Fibroblast of the conjunctiva (primary cell): ENCODE measurements at places on chromosomes 2 and 18.

DNA sequence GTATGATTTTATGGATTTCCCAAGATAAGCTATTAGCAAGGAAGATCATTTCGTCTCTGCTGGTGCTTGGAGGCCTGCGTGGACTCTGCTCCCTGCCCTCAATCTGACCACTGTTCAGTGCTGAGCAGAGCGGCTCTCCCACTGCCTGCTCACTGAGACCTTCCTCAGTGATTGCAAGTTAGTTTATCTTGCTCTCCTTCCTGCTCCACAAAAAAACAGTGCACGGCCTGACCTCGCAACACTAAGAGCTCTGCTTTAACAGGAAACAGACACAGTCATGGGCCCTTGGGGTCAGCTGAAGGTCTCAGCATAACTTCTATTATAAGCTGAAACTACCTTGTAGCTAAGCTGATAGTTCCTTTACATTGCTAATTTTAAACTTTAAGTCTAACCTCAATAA is 53.1 kb downstream of the PRELID3A start:
- DNase-seq = no peak

- DNase-seq = no peak
Measured at GRCh38 chr2:237736783-237737182, 61.8 kb upstream of the RBM44 start.

- no peak for DNase-seq
Measured at GRCh38 chr2:213443921-213444320, 159.7 kb downstream of the SPAG16 start.

DNA sequence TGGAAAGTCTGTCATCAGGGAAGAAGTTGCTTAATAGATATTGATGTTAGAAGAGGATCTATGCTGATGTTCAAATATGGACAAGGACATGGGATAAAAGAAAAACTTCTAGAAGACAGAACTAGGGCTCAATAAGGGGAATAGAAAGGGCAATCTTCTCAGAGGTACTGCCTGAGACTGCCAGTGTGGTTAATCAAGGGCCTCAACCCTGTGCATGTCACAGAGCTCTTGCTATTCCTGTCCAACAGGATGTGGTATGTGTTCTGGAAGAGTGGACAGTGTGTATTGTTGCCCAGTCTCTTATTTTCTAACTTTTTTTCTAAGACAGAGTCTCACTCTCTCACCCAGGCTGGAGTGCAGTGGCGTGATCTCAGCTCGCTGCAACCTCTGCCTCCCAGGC is 27.8 kb upstream of the RNF125 start:
- DNase-seq = no peak

GRCh38 chr2:95389245-95390119 is 13.0 kb upstream of the FAHD2A start:
- DNase-seq = peak; percentile 51

DNA sequence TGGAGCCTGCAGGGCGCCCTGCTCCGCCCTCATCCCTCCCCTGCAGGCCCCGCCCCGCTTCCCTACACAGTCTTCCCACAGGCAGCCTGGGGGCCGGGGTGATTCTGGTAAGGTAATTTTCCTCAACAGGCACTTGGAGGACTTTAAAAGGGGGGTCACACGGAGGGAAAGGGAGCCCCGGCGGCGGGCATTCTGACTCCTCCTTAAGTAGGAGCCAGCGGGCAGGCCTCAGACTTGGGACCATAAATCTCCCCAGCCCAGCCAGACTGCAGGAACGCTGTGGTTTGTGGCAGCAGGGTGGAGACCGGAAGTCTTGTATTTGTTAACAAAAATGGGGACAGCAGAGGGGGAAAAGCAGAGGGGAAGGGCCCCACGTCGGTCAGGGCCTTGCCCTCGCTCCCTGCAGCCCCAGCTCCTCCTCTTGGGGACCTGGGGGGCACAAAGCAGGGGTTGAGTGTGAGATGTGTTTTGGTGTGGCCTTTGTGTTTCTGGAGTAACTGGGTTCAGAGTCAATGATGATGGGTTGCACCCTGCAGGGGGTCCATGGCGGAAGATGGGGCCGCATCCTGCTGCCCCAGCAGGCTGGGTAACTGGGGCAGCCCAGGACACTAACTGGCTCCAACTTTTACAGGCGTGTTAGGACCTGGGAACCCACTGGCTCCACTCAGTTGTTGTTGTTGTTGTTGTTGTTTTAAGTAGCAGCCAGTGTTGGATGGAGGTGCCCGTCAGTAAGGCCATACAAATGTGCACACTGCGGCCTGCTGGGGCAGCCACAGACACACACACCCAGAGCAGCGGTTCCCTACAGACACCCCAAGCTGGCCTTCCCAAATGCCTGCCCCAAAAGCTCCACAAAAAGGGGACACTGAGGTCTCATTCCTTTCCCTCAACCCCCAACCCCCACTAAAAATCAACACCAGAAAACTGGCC is 27.7 kb downstream of the SMAD7 start:
- DNase-seq = no peak

DNA sequence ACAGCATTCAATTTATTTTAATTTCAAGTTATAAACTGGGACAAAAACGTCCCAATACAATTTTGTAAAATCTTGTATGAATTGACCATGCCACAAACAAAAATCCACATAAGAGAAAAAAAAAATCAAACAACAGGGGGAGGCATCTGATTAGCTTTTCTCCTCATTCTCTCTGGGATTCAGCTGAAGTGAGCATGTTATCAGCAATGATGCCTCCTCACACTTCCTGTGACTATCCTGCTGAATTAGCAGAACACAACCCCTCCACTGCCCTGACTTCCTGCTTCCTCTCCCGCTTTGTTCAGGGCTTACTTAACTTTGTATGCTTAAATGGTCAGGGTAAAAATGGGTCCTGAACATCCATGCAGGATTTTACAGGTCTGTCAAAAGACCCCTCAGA is 132.2 kb upstream of the ITGB6 start:
- no peak for DNase-seq

GRCh38 chr2:179524809-179525339 is 260.2 kb upstream of the SESTD1 start:
- DNase-seq = no peak

DNA sequence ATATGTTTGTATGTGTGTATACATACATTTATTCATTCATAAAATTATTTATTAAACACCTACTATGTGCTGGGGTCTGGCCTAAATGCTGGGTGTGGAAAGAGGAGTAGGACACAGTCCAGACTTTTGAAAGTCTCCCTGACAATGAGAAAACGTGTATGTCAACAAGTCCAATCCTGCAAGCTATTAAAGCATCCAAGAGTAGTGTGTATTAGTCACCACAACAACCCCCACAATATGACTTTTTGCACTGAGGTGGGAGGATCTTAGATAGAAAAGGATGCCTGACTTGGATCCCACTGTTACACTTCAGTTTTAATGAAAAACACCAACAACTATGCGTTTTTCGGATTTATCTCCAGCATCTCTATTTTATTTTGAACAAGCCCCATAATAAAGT is 446.4 kb downstream of the EPHA4 start:
- no peak for DNase-seq
